ENCODE measurements at places on chromosomes 1 and 21.

DNA sequence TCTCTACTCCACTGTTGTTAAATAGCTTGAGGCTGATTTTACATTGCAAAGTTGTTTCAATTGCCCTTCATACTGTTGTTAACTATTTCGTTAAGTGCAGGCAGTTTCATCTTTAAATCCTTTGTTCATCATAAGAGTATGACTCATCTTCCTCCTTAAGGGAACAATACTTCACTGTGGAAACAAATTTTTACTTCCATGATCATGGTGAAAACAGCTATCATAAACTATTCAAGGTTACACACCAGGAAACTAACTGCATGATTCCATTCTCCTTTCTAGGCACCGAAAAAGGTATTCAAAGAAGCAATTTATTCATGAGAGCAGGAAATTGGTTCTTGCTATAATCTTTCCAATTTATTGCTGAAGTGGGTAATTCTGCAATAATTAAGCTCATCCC lies 593.2 kb downstream of the LRRIQ3 start:
- no peak for DNase-seq

DNA sequence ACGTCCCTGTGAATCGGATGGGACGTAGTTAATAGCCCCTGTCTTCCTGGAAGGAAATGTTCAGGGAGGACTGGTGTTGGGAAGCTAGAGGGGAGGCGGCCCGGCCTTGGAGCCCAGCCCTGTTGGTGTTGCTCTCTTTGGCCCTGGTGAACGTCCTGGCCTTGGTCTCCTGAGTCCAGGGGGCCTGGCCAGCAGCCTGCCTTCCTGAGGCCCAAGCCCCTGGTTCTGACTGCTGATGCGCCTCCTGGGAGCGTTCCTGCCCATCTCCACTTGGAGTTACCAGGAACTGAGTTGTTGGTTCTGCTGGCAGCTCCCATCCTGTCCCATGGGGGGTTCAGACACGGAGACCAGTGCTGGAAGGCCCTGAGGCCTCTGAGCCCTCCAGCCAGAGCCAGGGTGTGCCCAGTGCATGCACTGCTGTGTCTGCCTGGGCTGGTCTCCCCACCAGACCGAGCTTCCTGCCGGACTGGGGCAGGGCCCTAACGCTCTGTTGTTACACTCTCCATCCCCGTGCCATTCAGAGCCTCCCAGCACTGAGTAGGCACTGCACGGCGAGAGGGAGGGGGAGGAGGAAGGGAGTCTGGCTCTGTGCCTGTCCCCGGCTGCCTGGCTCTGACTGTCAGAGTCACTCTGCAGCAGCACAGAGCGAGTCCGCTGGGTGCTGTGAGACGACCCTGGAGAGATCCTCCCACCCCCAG lies 382.5 kb upstream of the VAMP3 start:
- DNase-seq, result no peak

DNA sequence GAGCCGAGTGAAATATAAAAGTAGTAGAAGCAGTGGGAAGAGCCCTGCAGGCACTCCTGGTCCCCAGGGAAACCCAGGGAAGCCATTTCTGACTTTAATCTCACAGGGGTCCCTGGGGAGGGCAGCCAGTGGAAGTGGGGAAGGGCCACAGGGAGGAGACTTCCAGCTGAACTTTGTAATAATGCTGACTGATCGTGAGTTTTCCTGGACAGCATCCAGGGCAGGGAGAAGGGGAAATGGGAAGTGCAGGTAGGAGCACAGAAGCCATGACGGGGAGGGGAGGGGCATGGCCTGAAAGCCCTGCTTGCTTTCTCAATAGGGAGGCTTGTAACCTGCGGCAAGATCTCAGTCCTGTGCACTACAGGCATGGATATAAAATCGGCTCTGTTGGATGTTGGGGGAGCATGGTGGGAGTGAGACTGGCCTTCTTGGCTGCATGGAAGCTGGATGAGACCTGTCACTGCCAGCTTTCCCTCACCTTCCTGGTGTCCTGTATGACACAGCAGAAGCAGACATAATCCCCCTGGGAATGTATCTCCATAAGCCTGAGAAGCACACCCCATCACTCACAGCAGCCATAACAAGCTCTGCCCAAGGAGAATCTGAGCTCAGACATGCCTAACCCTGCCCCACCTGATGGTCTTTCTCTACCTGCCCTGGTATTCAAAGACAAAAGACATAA lies 15.1 kb upstream of the MX1 start:
- no peak for DNase-seq

DNA sequence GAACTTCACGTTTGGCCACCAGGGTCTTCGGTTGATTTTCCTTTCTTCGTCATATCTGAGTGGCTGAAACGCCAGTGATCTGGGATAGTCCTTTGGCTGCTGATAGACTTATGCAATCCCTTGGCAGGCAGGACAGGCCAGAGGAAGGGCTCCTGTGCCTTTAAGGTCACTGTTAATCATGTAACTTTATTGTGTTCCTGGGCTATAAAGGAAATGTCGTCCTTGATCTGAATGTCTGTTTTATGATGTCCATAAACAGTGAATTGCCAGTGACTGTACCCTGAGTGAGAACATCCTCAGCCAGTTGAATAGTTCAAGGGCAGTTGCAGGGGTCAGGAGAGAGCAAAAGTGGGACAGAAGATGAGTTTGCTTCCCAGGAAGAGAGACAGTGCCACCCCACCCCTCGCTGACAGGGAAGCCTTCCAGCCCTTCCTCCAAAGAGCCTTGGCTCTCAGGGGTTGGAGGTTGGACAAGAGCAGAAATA lies 68.0 kb downstream of the PDE9A start:
- no peak for DNase-seq

DNA sequence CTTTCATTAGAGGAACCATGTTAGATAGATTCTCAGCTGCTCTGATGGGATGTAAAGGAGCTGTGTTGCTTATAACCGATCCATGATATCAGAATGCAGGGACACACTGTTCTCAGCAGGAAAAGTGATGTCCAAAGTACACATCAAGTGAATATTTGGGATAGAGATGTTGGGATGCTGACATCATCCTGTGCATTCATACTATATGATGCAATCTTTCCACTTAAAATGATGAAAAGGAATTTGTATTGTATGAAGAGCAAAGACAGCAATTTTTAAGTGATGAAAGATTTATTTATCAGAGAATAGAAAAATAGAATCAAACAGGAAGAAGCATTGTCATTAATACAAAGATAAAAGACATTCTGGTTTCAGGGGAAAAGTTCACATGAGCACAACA lies 110.1 kb downstream of the ERG start:
- DNase-seq, result no peak

DNA sequence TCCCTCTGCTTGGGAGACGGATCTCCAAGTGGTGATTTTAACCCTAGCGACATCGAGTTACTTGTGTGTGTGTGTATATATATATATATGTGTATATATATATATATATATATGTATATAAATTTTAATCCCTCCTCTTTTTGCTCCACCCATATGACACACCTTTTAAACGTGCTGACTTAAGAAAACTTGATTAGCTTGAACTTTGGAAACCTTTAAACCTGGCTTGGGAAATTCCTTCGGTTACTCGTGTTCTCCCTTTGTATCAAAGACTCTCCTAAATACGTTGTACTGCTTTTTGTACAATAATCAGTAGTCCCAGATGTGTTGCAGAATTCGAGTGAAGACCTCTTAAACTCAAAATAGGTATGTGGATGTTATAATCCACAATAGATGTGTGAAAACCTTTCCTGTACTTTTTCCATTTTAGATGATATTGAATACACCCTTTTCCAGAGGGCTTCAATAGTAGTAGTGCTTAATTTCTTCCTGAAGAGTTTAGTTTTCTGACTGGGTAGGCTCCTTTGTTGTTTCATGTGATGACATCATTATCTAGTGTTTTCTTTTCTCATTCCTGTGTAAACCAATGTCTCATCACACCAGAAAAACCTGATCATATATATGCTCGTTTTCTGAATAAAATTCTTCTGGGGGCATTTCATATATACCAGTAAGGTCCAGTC lies 1.4 kb downstream of the RNF11 start:
- DNase-seq, result no peak

- no peak for DNase-seq
These were observed 103.1 kb downstream of the IER5 start for GRCh38 chr1:181191494-181192040.

- DNase-seq, result peak; percentile 8
These were observed 36.6 kb downstream of the GJA5 start for GRCh38 chr1:147723691-147724323.

- DNase-seq, result no peak
These were observed 138.8 kb upstream of the CTTNBP2NL start for GRCh38 chr1:112257043-112257835.

DNA sequence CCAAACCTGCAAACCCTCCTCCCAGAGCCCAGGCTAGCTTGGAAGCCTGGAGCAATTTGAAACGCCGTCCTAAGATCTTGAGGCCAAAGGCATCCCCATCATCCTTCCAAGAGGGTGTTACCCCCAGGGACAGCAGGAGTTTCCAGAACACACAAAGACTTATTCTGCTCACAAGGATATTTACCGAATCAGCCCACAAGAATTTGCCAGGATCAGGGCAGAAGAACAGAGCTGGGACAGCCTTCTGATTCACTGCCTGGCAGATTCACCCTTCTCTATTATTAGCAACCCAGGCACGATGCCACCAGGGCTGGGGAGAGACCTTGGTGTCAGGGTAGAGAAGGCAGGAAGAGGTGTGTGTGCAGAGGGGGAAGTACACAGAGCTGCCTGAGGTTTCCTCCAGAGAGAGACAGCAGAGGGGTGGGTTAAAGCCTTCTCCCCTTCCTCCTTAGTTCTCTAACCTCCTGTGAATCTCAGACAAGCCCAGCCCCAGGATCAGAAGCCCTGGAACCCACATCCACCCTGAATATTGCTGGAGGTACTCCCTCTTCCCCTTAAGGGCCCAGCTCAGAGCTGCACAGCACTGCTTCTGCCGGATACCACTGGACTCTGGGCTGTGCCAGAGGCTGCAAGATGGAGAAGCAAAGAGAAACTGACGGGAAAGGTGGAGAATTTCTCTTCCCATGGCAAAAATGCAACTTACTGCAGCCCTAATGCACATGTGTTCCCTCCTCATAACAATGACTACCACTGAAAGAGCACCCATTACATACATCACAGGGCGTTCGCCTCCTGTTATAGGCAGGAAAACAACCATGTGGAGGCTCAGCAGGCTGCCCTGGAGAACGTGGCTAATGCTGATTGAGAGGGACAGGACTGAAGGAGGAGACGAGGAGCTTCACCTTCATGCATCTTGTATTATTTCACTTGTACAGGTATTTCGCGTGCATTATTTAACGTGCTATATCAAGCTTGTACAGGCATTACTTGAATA lies 61.8 kb downstream of the ITPKB start:
- DNase-seq, result no peak

DNA sequence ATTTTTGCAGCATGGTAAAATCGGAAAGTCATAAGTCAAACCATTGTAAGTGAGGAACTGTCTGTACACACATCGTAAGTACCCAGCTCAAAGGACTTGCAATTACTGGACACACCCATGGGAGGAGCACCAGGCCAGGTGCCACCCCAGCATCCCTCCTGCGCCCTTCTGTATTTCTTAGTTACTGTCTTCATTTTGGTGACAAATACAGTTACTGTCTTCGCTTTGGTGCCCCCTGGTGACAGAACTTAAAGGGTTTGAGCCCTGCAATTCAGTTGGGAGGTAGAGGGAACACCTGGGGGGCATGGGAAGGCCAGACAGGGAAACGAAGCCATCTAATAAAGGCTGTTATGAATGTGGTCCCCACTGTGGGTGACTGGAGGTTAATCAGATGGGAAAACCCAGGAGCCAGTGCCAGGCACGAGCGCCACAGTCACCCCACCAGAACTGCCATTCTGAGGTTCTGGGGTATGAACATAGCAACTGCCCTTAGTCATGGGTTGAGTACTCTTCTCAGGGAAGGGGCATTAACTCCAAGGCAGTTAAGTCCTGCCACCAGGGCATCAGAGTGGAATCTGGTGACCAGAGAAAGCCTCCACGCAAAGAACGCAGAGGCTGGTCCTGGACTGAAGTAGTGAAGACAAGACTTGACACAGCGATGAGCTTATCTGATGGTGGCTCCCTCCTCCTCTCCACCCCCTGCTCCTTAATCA lies 612.9 kb downstream of the PTPRU start:
- DNase-seq, result peak; percentile 16

GRCh38 chr1:226881515-226882185 lies 11.2 kb downstream of the PSEN2 start:
- DNase-seq, result no peak

DNA sequence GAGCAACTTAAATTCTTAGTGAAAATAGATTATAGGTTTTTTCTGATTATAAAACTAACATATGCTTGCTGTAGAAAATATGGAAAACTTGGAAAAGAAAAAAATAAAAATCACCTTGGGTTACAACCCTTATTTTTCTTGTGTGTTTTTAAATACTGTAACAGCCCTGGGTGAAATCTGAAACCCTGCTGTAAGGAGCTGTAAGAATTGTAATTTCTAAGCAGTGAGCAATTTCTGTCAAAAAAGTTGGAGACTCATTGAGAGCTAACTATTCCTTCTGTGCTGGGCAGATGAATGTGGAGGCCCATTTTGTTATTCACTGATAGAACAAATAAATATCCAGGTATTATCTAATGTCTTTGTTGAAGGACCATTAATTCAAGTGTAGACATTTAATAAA lies 42.6 kb downstream of the ADCY10 start:
- DNase-seq, result no peak

DNA sequence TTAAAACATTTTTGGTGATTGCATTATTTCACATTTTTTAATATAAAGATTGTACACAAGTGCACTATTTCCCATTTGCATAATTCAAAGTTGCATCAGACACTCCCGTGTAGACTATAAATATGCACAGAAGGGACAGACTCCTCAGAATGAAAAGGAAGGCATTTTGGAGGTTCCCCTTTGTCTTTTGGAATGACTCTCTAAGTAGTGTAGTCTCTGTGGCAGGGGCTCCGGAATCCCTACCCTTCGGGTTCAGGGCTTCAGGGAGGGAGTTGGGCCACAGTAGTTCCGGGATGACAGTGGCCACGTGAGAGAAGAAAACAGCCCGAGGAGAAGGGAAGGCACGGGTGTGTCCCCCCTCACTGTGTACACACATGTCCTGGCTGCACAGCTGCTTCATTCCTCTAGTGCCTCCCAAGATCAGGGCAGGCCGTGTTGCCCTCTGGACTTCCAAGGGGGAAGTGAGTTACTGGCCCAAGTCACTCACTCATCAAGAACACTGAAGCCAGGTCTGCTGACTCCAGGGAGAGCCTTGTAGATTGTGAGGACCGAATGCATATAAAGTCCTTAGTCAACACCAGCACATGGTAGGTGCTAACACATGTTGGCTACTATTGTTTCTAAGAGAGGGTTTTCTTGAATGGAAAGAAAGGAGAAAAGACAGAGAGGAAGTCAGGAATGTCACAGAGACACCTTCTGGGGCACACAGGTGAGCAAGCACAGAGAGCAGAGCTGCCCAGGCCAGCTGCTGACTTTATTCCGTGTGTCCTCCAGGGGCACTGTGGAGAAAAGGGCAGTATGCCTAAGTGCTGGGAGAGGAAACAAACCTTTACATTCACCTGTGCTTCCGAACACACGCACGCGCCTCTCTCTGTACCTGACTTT lies 39.8 kb downstream of the LHX4 start:
- no peak for DNase-seq

DNA sequence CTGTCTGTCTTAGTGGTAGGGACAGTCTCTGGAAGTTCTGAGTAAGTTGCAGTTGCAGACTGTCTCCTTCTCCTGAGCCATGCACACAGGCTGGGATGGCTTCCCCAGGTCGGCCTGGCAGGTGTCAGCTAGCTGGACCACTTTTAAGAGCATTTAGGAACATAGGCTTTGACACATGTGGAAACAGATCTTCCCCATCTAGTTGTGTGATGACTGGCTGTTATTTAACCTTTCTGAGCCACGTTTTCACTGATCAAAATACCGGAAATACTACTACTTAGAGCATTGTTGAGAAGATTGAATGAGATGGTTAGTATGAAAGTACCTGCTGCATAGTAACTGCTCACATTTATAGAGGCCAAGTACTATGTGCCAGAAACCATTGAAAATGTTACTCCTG lies 6.2 kb upstream of the MAPKAPK2 start:
- DNase-seq, result no peak

- DNase-seq, result no peak
These were observed 198.6 kb upstream of the CAMK1G start for GRCh38 chr1:209384710-209385550.

Data from activated T-cell treated with anti-CD3 and anti-CD28 coated beads for 48 hours (primary cell).